ENCODE measurements at places on chromosomes 5 and 9.
A peak's percentile ranks its signal among the peaks of the same experiment; 100 is the strongest.

- H3K27me3 ChIP-seq = peaks cover 17% of the 10 kb centered on the region
- H3K4me1 ChIP-seq = no peaks in the 10 kb centered on the region
- no peak for DNase-seq
- no peak overlapping the region for H3K27ac ChIP-seq
- H3K36me3 ChIP-seq = no peaks in the 10 kb centered on the region
- no peak overlapping the region for H3K4me3 ChIP-seq
Measured at GRCh38 chr9:101514071-101514470, 19.6 kb upstream of the RNF20 start.

DNA sequence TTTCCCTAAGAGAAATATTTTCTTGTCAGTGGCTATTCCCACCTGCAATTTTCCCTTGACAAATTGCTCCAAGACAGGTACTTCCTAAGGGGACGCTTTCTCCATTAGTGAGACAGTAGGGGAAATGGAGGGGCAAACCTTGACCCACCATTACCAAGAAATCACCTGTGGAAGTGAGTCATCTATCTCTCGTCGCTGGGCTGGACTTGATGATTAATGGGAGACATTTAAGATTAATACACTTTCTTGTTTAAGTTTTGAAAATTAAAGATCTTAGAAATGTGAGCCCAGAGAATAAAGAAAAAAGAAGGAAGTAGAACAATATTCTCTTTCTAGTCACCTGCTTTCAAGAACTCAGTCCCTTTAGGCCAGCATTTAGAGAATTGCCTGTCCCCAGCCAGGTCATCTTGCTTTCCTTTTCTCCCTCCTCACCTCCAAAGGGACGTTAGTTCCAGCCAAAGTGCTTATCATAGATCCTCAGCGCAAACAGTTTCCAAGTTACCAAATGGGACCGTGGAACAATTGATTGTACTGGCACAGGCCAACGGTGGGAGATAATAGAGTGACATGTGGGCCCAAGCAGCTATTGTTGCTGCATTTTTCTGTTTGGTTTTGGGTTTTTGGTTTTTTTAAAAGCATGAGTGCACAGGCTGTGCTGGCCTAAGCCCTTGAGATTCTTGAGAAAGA, 284.4 kb downstream of the ENC1 start:
- H3K4me3 ChIP-seq = no peak overlapping the region
- H3K27ac ChIP-seq = no peak overlapping the region
- no peaks in the 10 kb centered on the region for H3K27me3 ChIP-seq
- no peak for DNase-seq

DNA sequence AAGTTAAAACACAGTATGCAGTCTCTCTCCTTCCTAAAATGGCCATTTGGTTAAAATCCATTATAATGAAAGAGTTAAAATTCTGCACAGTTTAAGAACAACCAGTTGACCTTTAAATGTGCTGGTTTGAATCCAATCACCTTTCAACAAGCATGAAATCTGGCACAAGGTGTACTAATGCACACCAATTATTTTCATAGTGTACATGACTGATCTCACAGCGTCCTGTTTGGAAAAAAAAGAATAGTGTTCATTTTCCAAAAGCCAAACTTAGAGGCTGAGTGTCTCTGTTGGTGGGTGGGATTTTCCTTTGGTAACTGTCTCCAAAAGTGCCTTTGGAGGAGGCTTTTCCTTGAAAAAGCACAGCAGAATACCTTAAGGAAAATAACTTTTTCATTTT, 180.6 kb downstream of the DEPDC1B start:
- no peak overlapping the region for H3K4me3 ChIP-seq
- no peak for DNase-seq
- H3K4me1 ChIP-seq = peaks cover 3% of the 10 kb centered on the region
- no peak overlapping the region for H3K27ac ChIP-seq

GRCh38 chr5:56329652-56330051, 96.5 kb upstream of the ANKRD55 start:
- peaks cover 17% of the 10 kb centered on the region for H3K4me1 ChIP-seq
- no peak for DNase-seq
- H3K36me3 ChIP-seq = peaks cover 7% of the 10 kb centered on the region
- no peaks in the 10 kb centered on the region for H3K27me3 ChIP-seq
- H3K4me3 ChIP-seq = no peak overlapping the region

DNA sequence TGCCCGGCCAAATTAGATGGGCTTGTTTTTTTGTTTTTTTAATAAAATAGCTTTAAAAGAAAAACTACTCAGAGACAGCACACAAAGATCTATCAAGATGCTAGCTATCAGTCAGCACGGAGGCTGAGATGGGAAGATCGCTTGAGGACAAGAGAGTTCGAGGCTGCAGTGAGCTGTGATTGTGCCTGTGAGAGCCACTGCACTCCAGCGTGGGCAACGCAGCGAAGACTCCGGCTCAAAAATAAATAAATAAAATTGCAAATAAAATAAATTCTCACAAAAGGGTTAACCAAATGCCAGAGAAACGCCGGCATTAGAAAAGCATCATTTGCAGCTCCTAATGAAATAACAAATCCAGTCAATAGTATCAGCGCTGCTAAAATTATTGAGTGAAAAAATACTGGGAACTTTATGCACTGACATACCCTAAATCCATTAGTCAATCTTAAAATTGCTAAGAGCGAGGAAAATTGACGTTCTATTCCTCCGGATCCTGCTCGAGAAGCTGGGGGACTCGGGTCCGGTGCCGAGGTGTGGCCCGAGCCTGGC, 681 bp downstream of the CPLANE1 start:
- H3K4me3 ChIP-seq = peak overlapping the region; percentile 88
- H3K27me3 ChIP-seq = no peaks in the 10 kb centered on the region
- DNase-seq = no peak

- DNase-seq = no peak
- H3K4me3 ChIP-seq = no peak overlapping the region
- H3K27me3 ChIP-seq = no peaks in the 10 kb centered on the region
- H3K27ac ChIP-seq = peak overlapping the region; percentile 60
- peaks cover 4% of the 10 kb centered on the region for H3K36me3 ChIP-seq
Measured at GRCh38 chr5:163330723-163331668, 106.4 kb upstream of the CCNG1 start.

GRCh38 chr5:4198461-4198860, 602.8 kb downstream of the IRX1 start:
- H3K4me1 ChIP-seq = peaks cover 48% of the 10 kb centered on the region
- H3K4me3 ChIP-seq = peak overlapping the region; percentile 43
- H3K36me3 ChIP-seq = no peaks in the 10 kb centered on the region
- DNase-seq = no peak

GRCh38 chr5:82922086-82922734, 155.0 kb downstream of the TMEM167A start:
- H3K36me3 ChIP-seq = no peaks in the 10 kb centered on the region
- H3K4me3 ChIP-seq = no peak overlapping the region
- H3K4me1 ChIP-seq = peaks cover 29% of the 10 kb centered on the region
- no peak overlapping the region for H3K27ac ChIP-seq

GRCh38 chr9:131554087-131554842, 8.9 kb downstream of the PRRT1B start:
- no peak for DNase-seq
- H3K27ac ChIP-seq = no peak overlapping the region
- no peak overlapping the region for H3K4me3 ChIP-seq
- H3K36me3 ChIP-seq = no peaks in the 10 kb centered on the region

DNA sequence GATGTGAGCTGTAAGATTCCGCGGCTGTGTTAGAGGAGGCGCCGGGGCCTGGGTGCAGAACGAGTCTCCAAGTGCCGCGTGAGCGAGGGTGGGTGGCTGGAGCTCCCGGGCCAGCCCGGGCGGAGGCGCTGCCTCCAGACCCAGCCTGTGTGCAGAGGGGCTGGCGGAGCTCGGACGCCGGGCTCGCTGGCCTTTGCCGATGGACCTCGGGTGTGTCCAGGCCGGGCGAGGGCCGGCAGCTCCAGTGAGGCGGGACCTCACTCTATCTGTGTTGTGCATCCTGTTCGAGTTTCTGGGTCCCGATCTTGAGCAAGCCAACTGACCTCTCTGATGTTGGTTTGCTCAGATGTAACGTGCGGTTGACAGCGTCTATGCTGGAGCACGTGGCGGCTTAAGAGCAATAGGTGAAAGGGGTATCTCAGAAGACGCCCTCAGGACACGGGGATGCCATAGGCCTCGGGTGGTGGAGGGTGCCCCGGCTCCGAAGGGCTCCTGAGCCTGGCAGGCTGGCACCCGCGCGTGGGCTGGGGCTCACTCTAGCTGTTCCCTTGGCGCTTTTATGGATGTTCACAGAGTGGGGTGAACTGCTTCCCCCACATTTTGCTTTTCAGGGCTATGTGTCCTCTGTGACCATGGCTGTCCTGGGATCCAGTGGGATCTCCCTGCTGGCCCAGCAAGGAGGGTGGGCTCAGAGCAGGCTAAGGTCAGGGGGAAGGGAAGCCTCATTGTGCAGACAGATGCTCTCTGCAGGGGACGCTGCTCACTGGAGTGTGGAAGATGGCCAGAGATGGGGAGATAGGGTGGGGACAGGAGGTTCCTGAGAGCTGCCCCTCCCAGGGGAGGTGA, 69.8 kb downstream of the MRPL36 start:
- H3K27me3 ChIP-seq = peaks cover 4% of the 10 kb centered on the region
- no peak overlapping the region for H3K4me3 ChIP-seq
- peaks cover 9% of the 10 kb centered on the region for H3K4me1 ChIP-seq

DNA sequence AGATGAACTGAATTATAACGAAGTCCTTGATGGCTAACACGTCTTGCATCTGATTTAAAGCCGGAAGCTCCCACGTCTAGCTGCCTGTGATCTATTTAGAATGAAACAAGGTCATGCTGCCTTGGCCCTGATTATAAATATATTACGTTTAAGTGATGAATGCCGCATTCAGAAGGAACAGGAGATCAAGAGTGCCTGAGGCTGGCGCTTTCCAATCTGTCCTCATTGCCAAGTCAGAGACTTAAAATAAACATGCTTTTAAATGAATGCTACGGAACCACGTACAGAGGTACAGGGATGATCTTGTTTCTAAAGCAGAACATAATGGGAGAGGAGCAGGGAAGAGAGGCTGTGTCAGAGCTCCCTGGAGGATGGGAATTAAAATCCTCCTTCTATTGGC, 292.8 kb downstream of the TLE1 start:
- H3K4me3 ChIP-seq = peak overlapping the region; percentile 50
- H3K4me1 ChIP-seq = peaks cover 40% of the 10 kb centered on the region
- H3K27ac ChIP-seq = peak overlapping the region; percentile 38
- H3K27me3 ChIP-seq = no peaks in the 10 kb centered on the region
- H3K36me3 ChIP-seq = peaks cover under 1% of the 10 kb centered on the region
- no peak for DNase-seq

- DNase-seq = peak; percentile 83
- no peaks in the 10 kb centered on the region for H3K36me3 ChIP-seq
- no peak within 1 kb of the TSS for H3K27ac ChIP-seq
Measured at GRCh38 chr9:83538172-83538889, at the start of gene FRMD3. FRMD3 (minus strand) TSS chr9:83538401; CDS start chr9:83538231, 170 bp downstream.

GRCh38 chr5:73909474-73909873, 283.5 kb downstream of the ARHGEF28 start:
- H3K27ac ChIP-seq = no peak overlapping the region
- no peak overlapping the region for H3K4me3 ChIP-seq

GRCh38 chr5:108382784-108383330, 959 bp upstream of the FBXL17 start:
- peak; percentile 2 for DNase-seq
- peak overlapping the region; percentile 97 for H3K4me3 ChIP-seq
- peaks cover 32% of the 10 kb centered on the region for H3K4me1 ChIP-seq
- no peak overlapping the region for H3K27ac ChIP-seq

- H3K4me3 ChIP-seq = no peak overlapping the region
- H3K27me3 ChIP-seq = no peaks in the 10 kb centered on the region
- no peaks in the 10 kb centered on the region for H3K36me3 ChIP-seq
- DNase-seq = no peak
- H3K27ac ChIP-seq = no peak overlapping the region
Measured at GRCh38 chr9:3823842-3824475, 298.2 kb upstream of the RFX3 start.

DNA sequence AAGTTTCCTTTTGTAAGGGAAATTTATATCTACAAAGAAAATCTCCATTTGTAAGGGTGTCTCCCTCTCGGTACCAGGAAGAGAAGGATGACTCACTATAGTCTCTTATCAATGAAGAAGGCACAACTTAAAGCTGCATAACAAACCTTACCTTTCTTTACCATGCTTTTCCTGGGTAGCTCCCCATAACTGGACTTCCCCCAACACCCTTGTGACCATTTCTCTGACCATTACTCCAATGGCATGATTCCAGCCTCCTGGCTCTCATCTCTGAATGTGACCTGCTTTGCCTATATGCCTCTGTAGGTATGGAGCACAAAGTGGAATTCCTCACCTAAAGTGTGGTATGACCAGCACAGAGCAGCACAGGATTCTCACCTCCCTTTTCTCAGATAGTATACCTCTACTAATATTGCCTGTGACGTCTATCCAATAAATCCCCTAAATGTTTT, 62.8 kb downstream of the GNA14 start:
- no peak overlapping the region for H3K4me3 ChIP-seq
- no peaks in the 10 kb centered on the region for H3K4me1 ChIP-seq

DNA sequence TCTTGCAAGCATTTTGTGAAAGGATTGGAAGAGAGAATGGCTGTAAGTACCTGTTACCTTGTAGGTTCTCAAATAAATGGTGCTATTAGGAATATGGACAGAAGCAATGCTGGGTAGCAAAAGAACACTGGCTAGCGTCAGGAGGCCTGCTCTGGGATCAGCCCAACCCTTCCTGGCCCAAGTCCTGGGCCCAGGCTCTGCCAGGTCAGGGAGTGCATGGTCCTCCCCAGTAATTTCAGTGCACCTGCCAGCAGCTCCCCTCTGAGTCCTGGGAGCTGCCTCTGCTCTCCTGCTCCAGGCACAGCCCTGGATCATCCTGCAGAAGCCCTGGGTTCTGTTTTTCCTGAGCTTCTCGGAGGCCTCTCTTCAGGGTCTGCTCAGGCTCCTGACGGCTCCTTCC, 89.5 kb upstream of the ARAP3 start:
- no peaks in the 10 kb centered on the region for H3K36me3 ChIP-seq
- DNase-seq = no peak
- H3K27ac ChIP-seq = peak overlapping the region; percentile 86
- no peak overlapping the region for H3K4me3 ChIP-seq

DNA sequence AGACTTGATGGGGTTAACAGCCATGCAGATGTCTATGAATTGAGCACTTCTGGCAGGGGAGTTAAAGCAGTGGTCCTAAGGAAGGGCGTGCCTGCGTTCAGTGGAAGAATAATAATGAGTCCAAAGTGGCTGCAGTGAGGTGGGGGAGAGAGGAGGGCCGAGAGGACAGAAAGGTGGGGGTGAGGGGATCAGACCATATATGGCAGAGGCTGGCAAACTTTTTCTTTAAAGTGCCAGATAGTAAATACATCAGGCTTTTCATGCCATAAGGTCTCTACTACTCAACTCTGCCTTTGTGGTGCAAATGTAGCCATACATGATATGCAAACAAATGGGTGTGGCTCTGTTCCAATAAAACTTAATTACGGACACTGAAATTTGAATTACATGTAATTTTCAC, 77.1 kb downstream of the STRBP start:
- H3K4me1 ChIP-seq = no peaks in the 10 kb centered on the region
- no peak for DNase-seq

GRCh38 chr5:68027519-68027918, 188.0 kb upstream of the PIK3R1 start:
- DNase-seq = no peak
- peaks cover 3% of the 10 kb centered on the region for H3K4me1 ChIP-seq
- no peak overlapping the region for H3K27ac ChIP-seq
- H3K36me3 ChIP-seq = no peaks in the 10 kb centered on the region
